ENCODE measurements at places on chromosomes 4 and X. TPM values are rescaled to one million over a fixed set of nuclear protein-coding genes. Genes with fewer than 3 reads are reported as not detected.

The GASK1B gene
- 16.7 TPM for total RNA-seq

The LARP7 gene
- total RNA-seq = 36.8 TPM

The DMP1 gene
- total RNA-seq = not detected

The HSPA4L gene
- total RNA-seq = 8.2 TPM

The AMER1 gene
- 5.7 TPM for total RNA-seq

The DGKK gene
- not detected for total RNA-seq

The GSX2 gene
- not detected for total RNA-seq

The NUDT11 gene
- total RNA-seq = 0.28 TPM

The TXK gene
- not detected for total RNA-seq

The USP17L11 gene
- total RNA-seq = not detected

The UGT2B7 gene
- total RNA-seq = not detected

The SORCS2 gene
- total RNA-seq = 0.38 TPM

The OCRL gene
- 9.0 TPM for total RNA-seq

The MAGEB2 gene
- total RNA-seq = not detected

The TBX22 gene
- total RNA-seq = not detected

The ERCC6L gene
- total RNA-seq = not detected

The TCEAL1 gene
- 54.8 TPM for total RNA-seq

The SH2D1A gene
- not detected for total RNA-seq

Data from psoas muscle (tissue), 8 donors.